ENCODE measurements at places on chromosomes 3 and 15.

DNA sequence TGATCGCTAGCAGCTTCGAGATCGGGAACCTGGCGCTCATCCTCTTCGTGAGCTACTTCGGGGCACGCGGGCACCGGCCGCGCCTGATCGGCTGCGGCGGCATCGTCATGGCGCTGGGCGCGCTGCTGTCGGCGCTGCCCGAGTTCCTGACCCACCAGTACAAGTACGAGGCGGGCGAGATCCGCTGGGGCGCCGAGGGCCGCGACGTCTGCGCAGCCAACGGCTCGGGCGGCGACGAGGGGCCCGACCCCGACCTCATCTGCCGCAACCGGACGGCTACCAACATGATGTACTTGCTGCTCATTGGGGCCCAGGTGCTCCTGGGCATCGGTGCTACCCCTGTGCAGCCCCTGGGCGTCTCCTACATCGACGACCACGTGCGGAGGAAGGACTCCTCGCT is 62.5 kb downstream of the SLCO3A1 start:
- no peak for DNase-seq

GRCh38 chr3:148742118-148742517 is 44.4 kb downstream of the AGTR1 start:
- DNase-seq = no peak

- DNase-seq = no peak
Measured at GRCh38 chr3:116038968-116039650, 406.2 kb downstream of the LSAMP start.

- DNase-seq = no peak
Measured at GRCh38 chr3:59866076-59866475, 816.3 kb upstream of the CFAP20DC start.

- no peak for DNase-seq
Measured at GRCh38 chr3:138944929-138945708, 1.8 kb downstream of the FOXL2 start.

DNA sequence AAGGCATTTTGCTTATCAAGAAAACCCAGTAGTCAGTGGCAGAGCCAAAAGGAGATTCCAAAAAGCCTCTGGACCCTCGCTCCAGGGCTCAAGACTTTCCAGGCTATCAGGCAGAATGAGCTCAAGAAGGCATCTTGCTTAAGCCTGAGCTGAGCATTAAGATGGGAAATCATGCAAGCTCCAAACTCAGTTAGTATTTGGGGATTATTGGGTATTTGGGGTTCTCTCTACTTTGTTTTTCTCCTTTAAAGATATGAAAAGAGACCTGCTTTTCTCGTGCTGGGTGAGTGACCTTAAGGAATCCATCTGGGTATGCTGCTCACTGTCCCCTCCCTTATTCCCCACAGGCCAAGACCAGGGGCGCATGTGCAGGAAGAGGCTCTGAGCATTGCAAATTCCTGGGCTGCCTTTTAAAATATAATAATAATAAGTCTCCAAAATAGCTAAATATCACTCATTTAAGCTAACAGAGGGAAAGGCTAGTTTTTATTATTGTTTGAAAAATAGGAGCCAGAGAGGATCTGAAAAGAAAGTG is 75.4 kb upstream of the HACD2 start:
- DNase-seq = no peak

DNA sequence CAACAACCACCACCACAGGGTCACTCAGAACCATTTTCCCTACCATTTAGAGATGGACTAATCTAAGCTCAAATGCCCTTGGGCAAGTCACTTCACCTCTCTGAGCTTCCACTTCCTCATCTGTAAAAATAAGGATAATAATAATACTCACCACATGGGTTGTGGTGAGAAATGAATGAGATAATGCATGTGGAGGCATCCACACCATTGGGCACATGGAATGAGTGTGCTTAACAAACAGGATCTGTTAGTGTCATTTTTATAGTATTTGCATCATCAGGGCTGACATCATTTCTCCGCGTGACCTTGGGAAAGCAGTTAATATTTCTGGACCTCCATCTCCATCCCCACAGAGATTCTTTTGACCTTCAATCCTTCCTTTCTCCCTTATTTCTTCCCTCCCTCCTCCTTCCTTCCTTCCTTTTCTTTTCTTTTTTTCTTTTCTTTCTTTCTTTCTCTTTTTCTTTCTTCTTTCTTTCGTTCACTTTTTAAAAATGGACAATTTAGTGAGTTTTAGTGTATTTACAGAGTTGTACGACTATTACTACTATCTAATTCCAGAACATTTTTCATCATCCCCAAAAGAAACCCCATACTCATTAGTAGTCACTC is 7.7 kb upstream of the RFT1 start:
- no peak for DNase-seq

DNA sequence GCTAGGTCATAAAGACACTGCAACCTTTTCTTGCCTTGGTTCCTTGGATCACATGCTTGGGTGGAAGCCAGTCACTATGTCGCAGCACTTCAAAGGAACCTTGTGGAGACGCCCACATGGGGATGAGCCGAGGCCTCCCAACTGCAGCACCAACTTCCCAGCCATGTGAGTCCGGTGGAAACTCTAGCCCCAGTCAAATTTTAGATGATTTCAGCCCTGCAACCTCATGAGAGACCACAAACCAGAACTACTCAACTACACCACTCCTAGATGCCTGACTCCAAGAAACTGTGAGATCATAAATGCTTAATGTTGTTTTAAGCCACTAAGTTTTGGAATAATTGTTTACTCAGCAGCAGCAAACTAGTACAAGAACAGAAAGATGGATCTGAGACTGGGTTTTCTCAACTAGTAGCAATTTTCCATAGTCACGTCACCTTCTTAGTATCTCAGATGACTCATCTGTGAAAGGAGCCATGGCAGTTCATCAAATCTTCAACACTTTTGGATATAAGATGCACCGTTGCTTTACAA is 86.5 kb downstream of the MB21D2 start:
- no peak for DNase-seq
